Activated T-helper 17 cell treated with anti-CD3 and anti-CD28 coated beads, Interleukin-2, amount 50 U/mL, for 72 hours (primary cell): ENCODE measurements at places on chromosomes 13 and 19.

GRCh38 chr13:89923736-89924135 lies 1423.8 kb upstream of the MIR17HG start:
- H3K4me3 ChIP-seq = no peak overlapping the region
- H3K27me3 ChIP-seq = no peaks in the 10 kb centered on the region
- no peaks in the 10 kb centered on the region for H3K4me1 ChIP-seq
- H3K36me3 ChIP-seq = no peaks in the 10 kb centered on the region
- no peak for ATAC-seq

GRCh38 chr19:41861116-41861768 lies 1.2 kb downstream of the RPS19 start:
- H3K4me3 ChIP-seq = peak overlapping the region; percentile 90
- peak overlapping the region; percentile 98 for H3K27ac ChIP-seq

DNA sequence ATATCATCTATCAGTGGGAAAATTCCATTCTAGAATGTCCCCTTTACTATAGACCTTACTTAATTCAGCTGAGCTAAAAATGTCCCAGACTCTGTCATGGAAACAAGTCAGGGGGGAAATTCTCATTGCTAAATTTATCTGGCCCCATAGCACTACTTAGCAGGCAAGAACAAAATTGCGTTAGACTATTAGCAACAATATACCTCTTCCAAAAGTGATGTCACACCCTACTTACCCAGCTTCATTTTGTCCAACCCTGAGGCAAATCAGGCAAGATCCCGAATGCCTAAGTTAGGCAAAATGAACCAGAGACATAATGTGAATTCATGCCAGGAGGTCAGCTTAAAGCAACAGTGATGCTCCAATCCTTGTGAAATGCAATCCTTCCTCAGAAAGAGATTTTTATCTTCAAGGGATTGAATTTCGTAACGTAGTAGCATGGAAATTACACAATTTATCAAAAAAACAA lies 93.7 kb downstream of the FRY start:
- no peak overlapping the region for H3K4me3 ChIP-seq
- no peaks in the 10 kb centered on the region for H3K4me1 ChIP-seq
- no peaks in the 10 kb centered on the region for H3K27me3 ChIP-seq
- H3K27ac ChIP-seq = no peak overlapping the region

DNA sequence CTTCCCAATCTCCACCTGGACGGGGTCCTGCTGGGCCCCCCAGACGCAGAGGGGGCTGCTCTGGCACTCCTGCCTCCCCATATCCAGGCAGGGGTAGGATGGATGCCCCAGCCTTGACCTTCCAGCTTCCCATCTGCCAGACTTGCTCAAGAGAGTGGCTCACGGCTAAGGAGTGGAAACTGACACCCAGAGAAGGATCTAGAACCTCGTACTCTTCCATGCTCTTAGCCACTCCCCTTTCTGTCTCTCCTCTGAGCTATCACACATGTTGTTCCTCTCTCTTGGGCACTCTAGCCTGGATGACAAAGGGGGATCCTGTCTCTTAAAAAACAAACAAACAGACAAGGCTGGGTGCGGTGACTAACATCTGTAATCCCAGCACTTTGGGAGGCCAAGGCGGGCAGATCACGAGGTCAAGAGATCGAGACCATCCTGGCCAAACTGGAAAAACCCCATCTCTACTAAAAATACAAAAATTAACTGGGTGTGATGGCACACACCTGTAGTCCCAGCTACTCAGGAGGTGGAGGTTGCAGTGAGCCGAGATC lies 12.2 kb upstream of the FUT5 start:
- no peak for ATAC-seq
- no peak overlapping the region for H3K4me3 ChIP-seq
- H3K4me1 ChIP-seq = no peaks in the 10 kb centered on the region
- no peak overlapping the region for H3K27ac ChIP-seq
- peaks cover 4% of the 10 kb centered on the region for H3K27me3 ChIP-seq
- H3K36me3 ChIP-seq = no peaks in the 10 kb centered on the region

DNA sequence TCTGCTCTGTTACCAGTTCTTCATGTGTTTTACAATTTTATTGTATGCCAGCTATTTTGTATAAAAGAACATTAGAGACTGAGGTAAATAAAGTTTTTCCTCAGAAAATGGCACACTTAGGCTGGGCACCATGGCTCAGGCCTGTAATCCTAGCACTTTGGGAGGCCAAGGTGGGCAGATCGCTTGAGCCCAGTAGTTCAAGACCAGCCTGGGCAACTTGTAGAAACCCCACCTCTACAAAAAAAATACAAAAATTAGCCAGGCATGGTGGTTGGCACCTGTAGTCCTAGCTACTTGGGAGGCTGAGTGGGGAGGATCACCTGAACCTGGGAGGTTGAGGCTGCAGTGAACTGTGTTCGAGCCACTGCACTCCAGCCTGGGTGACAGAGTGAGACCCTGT lies 32.0 kb downstream of the CCDC8 start:
- peaks cover 97% of the 10 kb centered on the region for H3K36me3 ChIP-seq
- no peak overlapping the region for H3K4me3 ChIP-seq
- no peak overlapping the region for H3K27ac ChIP-seq
- no peaks in the 10 kb centered on the region for H3K27me3 ChIP-seq

DNA sequence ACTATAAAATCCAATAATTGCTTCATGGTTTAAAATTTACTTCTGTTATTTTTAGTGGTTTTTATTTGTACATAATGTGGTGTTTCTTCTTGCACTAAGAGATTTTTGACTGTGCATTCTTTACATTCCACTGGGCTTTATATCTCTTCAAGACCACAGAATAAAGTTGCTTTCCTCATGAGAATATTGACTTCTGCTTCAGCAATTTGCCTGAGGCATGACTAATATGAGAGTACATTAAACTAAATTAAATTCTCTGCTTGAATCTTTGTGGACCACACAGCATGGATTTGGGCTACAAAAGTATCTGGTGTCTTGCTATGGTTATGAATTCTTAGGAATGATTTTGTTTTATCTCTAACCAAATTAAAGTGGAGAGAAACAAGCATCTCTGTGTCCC lies 1463.4 kb upstream of the PCDH20 start:
- no peak for ATAC-seq
- H3K4me3 ChIP-seq = no peak overlapping the region
- no peak overlapping the region for H3K27ac ChIP-seq
- no peaks in the 10 kb centered on the region for H3K36me3 ChIP-seq
- no peaks in the 10 kb centered on the region for H3K27me3 ChIP-seq

DNA sequence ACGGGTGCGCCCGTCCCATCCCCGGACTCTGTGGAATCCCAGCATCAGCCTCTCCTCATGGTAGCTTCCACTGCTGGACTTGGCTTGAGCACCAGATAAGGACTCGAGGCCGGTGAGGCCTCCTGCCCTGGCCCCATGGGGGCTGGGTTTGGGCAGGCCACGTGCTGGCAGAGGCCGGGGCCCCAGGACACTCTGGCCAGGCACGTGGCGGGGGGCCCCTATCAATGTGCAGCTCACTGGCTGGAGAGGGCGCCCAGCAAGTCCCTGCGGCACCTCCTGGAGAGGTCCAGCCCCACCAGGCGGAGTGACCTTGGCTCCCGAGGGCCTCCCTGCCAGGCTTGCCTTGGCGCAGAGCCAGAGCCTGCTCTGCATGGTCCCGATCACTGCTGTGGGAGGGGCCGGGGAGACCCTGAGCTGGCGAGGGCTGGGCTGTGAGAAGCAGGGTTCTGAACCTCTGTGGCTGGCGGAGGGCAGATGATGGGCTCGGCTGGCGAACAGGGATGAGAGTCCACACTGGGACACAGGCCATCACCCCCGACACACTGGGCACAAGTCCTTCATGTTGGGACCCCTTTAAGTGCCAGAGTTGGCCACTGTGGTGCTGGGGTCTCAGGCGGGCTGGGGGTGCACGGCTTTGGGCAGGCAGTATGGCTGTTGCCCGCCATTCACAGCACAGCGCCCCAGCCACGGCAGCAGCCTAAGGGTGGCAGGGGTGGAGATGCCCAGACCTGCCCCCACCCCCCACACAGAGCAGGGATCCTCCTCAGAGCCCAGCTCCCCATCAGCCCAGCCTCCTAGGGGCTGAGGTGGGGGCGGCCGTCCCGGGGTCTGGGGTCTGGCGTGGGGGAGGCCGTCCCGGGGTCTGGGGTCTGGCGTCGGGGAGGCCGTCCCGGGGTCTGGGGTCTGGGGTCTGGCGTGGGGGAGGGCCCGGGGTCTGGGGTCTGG lies 19.1 kb downstream of the CEBPG start:
- H3K27ac ChIP-seq = no peak overlapping the region
- no peaks in the 10 kb centered on the region for H3K27me3 ChIP-seq
- H3K4me1 ChIP-seq = no peaks in the 10 kb centered on the region
- no peak for ATAC-seq
- no peak overlapping the region for H3K4me3 ChIP-seq

GRCh38 chr19:54376610-54377285 lies 12.0 kb upstream of the LAIR1 start:
- H3K27ac ChIP-seq = no peak overlapping the region
- peaks cover under 1% of the 10 kb centered on the region for H3K27me3 ChIP-seq
- H3K4me3 ChIP-seq = no peak overlapping the region
- H3K4me1 ChIP-seq = peaks cover 23% of the 10 kb centered on the region

DNA sequence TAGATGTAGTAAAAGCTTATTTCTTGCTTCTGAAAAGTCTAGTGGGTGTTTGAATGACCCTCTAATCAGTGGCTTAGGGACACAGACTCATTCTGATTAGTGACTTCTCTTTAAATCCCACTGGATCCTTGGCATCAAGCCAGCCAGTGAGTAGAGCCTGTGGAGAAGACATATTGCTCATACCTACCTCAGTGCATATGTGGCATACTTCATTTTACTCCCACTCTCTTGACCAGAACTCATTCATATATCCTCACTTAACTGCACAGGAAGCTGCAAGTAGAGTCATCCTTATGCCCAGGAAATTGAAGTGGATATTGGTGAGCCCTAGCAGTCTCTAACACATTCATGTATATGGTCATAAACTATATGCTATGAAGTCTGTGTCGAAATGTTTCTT lies 148.3 kb downstream of the PDS5B start:
- peaks cover 46% of the 10 kb centered on the region for H3K4me1 ChIP-seq
- H3K4me3 ChIP-seq = no peak overlapping the region
- peak; percentile 83 for ATAC-seq
- H3K36me3 ChIP-seq = peaks cover 3% of the 10 kb centered on the region
- no peaks in the 10 kb centered on the region for H3K27me3 ChIP-seq

- no peaks in the 10 kb centered on the region for H3K4me1 ChIP-seq
- H3K27ac ChIP-seq = no peak overlapping the region
- no peak for ATAC-seq
- no peaks in the 10 kb centered on the region for H3K27me3 ChIP-seq
- no peaks in the 10 kb centered on the region for H3K36me3 ChIP-seq
Measured at GRCh38 chr13:86355301-86355700, 556.1 kb upstream of the SLITRK6 start.

DNA sequence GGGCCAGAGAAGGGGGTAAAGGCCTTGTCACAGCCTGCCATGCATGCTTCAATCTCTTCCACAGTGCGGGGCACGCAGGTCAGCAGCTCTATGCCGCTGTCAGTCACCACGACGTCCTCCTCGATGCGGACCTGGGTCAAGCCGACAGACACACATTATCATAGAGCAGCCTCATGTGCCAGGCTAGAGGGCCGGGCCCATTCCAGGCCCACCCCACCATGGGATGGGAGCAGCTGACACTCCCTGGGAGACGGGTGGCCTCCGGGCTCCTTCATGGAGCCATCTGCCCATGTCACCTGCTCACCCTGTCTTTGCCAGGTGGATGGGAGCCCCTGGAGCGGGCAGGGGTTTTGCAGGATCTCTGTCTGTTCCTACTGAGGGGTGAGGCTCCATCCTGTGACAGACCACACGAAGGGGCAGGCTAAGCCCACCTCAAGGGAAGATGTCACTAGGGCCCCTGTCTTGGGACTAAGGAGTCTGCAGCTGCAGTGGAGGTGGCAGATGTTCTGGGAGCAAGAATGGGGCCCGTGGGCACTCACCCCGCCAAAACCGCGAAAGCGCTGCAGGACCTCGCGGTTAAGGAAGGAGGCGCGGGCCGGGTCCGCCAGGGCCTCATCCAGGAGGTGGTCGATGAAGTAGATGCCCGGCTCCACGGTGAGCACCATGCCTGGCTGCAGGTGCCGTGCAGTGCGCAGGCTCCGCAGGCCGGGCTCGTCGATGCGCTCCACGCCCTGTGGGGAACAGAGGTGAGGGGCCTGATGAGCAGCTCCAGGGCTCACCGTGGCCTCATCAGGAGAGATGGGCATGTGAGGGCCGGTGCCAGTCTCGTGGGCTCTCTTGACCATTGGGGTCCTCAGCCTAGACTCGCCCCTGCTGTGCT lies 14.1 kb downstream of the CEBPG start:
- H3K27me3 ChIP-seq = no peaks in the 10 kb centered on the region
- H3K27ac ChIP-seq = no peak overlapping the region
- H3K4me3 ChIP-seq = no peak overlapping the region
- peaks cover 11% of the 10 kb centered on the region for H3K36me3 ChIP-seq
- ATAC-seq = no peak
- no peaks in the 10 kb centered on the region for H3K4me1 ChIP-seq

DNA sequence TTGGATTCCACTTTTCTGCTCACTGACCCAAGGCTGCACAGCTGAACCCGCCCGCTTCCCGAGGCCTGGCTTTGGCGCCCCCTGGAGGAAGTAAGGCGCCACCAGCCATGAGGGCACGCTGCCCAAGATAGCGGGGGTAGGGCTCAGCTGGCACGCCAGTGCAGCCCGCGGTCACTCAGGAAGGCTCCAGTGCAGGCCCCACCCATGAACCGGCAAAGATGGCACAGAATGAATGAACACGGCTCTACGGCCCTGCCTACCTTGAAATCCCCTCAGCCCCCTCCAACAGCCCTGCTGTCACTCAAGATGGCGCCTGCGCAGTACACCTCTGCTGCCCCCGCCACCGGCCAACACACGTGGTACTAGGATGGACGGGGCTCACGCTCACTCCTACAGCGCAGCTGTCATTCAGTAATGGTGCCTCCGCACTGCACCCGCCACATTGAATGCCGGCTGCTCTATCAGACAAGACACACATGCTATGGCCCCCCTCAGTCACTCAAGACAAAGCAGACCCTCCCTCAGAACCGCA lies 3.0 kb downstream of the PEG3 start:
- no peaks in the 10 kb centered on the region for H3K4me1 ChIP-seq
- H3K4me3 ChIP-seq = no peak overlapping the region
- H3K27me3 ChIP-seq = peaks cover 7% of the 10 kb centered on the region
- ATAC-seq = no peak
- no peaks in the 10 kb centered on the region for H3K36me3 ChIP-seq
- no peak overlapping the region for H3K27ac ChIP-seq

- H3K4me1 ChIP-seq = peaks cover 6% of the 10 kb centered on the region
- peak; percentile 99 for ATAC-seq
- peaks cover 48% of the 10 kb centered on the region for H3K36me3 ChIP-seq
- peak overlapping the region; percentile 5 for H3K4me3 ChIP-seq
Measured at GRCh38 chr19:43519436-43520088, 7.4 kb downstream of the ETHE1 start.

- no peaks in the 10 kb centered on the region for H3K36me3 ChIP-seq
Measured at GRCh38 chr13:33197541-33197971, 88.0 kb downstream of the STARD13 start.

- H3K27me3 ChIP-seq = no peaks in the 10 kb centered on the region
- H3K36me3 ChIP-seq = no peaks in the 10 kb centered on the region
- no peak for ATAC-seq
- H3K27ac ChIP-seq = no peak overlapping the region
- H3K4me3 ChIP-seq = no peak overlapping the region
- no peaks in the 10 kb centered on the region for H3K4me1 ChIP-seq
Measured at GRCh38 chr19:28847468-28847867, 365.5 kb downstream of the UQCRFS1 start.
